ENCODE measurements at places on chromosomes 4 and X.
A peak's percentile ranks its signal among the peaks of the same experiment; 100 is the strongest.

- no peak for DNase-seq
Observed at GRCh38 chr4:37422102-37422501, 177.6 kb downstream of the NWD2 start.

GRCh38 chr4:74527049-74527448 is 82.1 kb downstream of the AREG start:
- peak; percentile 95 for DNase-seq

GRCh38 chr4:86895692-86896488 is 3.7 kb upstream of the C4orf36 start:
- DNase-seq = peak; percentile 77

- DNase-seq = no peak
Observed at GRCh38 chr4:71253545-71253944, 85.3 kb upstream of the SLC4A4 start.

DNA sequence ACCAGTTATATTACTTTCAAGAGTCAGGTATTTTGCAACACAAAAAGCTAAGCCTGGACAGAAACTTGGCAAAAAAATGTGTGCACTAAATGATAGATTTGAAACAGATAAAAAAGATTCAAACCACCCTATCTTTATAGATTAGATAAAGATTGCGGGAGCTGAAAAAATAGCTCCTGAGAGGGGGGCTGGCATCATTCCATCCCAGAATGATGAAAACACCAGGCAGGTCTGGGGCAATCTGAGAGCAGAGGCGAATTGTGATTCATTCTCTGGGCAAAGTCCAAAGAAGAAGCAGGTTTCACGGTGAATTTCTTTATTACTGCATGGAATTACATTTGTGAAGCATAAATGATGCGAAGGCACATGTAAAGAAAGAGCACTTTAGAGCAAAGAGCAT is 168.5 kb upstream of the DMD start:
- no peak for DNase-seq

- DNase-seq = no peak
Observed at GRCh38 chr4:109750652-109751244, 20.9 kb upstream of the PLA2G12A start.

DNA sequence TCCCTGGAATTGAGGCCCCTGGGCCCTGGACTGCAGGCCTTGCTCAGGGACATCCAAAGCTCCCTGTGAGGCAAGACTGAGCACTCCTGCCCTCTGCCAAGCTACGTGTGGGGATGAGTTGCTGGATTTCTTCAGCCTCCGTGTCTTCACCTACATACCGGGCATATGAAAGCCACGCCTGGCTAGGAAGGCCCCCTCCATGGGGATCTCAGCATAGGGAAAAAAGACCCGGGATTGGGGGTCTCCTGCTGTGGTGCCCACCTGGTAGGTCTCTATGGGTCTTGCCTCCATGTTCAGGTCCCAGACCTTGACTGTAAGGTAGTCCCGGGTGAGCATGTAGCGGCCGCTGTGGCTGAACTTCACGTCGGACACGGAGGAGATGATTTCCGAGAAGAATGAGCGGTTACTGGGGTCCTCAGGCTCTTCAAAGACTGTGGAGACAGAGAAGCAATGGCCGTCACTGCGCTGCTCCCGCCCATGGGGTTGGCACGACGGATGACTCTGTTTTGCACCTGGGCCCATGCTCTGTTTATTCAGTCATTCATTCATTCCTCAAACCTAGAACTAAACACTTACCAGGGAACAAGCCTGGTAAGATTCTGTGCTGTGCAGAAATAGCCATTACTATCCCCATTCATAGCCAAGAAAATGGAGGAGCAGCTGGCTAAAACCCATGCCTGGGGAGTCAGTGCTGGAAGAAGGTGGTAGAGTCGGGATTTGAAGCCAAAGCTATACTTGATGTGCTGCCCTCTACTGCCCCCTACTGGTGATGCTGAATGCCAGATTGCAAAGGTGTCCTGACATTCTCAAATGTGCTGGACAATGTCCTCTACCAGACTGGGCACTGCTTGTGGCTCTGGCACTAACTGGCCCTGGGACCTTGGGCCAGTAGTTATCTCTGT is 63.9 kb downstream of the WFS1 start:
- no peak for DNase-seq

DNA sequence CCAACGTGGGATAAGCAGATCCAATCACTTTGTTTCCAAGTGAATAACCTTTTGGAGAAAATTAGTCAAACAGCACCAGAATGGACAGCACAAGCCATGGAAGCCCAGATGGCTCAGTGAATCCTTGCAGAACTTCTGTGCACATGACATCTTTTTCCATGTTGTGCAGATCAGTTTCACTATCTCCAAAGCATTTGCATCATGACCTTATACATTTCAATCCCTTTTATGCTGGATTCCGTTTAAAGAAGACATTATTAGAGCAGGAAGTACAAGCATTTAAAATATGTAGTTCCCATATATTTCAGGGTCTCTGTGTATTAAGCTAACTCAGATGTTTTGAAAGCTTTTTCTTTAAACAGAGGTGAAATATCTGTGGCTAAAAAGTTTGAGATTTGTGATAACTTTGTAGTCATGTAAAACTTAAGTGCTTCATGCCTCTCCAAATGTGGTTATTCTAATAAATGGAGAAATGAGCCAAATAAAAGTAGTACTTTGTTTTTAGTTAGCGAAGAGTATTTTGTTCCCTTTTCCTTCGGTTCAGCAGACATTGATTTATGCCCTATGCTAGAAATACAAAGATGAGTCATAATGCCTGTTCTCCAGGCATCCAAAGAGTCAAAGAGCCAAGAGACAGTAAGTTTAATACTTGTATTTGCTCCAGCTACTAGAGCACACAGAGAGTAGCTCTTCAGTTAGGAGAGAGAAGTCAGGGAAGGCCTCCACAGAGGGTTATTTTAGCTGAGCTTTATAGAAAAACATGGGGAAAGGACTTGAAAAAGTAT is 39.0 kb downstream of the PLAC8 start:
- no peak for DNase-seq

GRCh38 chr4:27759611-27760575 is 899.3 kb downstream of the STIM2 start:
- no peak for DNase-seq

DNA sequence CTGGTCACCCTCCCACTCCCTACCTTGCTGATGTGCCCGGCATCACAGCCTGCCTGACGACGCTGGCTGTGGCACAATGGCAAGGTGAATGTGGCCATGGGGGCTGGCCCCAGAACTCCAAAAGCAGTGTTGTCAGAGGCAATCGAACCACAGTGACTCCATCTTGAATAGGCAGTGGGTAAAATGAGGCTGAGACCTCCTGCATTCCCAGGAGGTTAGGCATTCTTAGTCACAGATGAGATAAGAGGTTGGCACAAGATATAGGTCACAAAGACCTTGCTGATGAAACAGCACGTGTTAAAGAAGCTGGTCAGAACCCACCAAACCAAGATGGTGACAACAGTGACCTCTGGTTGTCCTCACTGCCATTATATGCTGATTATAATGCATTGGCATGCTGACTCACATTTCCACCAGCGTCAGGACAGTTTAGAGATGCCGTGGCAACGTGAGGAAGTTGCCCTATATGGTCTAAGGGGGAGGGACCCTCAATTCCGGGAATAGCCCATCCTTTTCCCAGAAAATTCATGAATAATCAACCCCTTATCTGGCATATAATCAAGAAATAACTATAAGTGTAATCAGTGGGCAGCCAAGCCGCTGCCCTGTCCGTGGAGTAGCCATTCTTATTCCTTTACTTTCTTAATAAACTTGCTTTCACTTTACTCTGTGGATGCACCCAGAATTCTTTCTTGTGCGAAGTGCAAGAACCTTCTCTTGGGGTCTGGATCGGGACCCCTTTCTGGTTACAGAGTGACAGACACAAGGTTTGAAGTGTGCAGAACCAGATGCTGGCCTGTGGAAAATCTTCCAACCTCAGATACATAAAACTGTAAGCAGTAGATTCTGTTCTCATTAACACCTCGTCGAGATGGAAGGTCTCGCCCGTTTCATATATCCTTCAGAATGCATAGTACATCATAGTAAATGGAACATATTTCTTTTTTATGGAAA is 26.8 kb upstream of the CLDN24 start:
- DNase-seq = no peak

DNA sequence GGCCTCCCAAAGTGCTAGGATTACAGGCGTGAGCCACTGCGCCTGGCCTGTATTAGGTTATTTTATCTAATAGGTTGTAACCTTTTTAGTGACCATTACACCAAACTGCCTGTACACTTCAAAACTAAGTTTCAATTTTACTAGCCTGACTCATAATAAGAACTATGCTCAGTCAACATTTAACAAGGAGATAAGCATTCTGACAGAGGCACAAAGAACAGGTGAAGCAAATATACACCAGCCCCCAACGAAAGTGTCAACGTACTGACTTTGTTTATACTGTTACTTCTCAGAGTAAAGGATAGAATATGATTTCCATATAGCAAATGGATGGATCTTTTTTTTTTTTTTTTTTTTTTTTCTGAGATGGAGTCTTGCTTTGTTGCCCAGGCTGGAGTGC is 62.8 kb downstream of the SHISA3 start:
- DNase-seq = no peak

GRCh38 chr4:145108128-145108527 is 10.0 kb downstream of the ABCE1 start:
- DNase-seq = no peak

DNA sequence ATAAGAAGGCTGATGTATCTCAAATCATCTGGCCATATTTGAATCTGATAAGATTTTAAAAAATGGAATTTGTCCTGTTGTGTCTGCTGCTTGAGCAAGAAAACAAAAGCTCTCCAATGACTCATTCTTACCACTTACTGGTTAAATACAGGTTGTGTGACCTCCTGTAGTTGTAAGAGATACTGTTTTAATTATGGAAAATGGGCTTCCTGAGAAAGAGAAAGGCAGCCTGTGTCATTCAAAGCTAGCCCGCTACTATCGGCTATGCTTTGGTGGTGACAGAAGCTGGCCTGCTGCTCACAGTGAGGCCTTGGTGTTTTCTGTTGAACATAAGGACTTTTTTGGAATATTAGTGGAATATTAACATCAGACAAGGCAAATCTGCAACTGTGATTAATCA is 1722.1 kb upstream of the PCDH10 start:
- DNase-seq = no peak

DNA sequence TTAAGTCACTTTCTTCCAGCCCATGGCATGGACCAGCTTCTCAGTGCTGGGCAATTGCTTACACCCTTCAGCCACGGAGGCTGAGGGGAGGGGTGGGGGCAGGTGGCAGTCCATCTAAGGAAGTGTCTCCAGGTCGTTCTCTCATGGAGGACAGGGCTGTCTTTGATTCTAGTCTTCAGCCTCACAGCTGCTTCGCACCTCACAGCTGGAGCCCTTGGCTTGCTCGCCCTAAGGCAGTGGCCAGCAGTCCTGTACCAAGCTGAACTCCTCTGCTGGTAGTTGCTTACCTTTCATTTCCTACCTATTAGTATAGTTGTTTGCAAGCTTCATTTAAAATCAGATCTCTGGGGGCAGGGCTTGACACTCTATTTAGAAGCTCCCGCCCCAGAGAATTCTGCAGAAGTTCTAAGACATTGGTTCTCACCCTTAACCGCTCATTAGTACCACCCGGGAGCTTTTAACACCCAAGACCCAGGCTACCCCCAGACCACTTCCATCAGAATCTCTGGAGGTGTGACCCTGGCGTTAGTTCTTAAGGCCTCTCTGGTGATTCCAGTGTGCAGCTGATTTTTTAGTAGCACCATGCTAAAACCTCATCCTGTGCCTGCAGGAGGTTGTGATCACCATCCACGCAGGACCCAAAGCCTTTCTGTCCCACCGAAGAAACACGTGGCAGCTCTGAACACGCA is 386.8 kb downstream of the UNC5C start:
- no peak for DNase-seq

DNA sequence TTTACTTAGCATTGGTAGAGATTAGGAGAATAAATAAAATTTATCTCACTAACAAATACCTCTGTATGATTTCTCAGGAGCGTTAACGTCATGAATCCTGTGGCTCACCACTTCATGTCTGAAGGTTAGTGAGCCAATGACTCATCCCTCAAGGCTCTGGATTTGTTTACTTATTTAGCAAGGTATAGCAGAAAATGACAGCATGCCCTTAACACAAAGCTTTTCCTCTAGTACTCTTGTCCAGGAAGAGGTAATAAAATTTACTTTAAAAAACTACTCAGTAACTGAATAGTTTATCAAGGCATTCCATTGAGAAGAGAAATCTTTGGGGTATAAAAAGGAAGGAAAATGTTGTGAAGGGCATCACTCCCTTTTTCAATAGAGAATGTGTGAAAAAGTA is 823.8 kb downstream of the CCSER1 start:
- no peak for DNase-seq

- DNase-seq = no peak
Observed at GRCh38 chrX:148947399-148947975, 447.1 kb downstream of the AFF2 start.

DNA sequence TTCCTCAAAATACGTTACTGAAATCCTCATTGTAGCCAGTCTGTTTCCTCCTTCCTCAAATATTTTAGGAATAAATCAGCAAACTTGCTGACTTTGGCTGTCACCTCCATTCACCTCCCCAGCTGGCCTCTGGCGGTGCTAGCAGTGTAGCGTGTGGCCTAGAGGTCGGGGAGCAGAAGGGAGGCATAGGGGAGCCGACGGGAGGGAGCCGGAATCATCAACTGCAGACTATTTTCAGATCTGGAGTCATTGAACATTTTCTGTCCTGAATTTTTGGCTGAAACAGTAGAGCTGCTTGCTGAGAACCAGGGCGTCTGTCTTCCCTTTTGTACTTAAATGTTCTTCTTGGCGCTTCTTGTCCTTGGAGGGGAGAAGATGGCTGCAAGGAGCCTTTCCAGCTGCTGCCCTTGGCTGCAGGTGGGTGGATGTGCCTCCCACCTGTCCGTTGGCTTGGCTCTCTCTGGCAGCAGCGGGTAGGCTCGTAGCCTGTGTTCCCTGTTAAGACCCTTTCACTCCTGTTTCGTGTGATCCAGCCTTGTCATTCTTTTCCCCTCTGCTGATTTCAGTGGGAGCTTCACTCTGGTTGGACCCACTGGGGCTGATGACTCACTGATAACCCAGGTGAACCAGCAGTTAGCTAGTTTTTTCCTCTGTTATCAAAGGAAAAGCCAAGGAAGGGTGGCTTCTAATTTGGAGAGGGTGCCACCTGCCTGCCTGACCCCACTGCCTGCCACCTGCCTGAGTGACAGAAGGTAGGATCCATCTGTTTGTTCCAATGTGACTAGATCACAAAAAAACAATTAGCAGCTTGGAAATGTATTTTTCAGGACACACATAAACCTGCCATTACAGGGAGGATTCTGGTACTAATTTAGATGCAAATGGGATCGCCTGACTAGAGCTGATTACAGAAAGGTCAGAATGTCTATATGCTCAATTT is 135.9 kb downstream of the GATB start:
- no peak for DNase-seq
